ENCODE measurements at places on chromosomes 1 and 21.

- DNase-seq = no peak
These were observed 43.8 kb upstream of the KCTD3 start for GRCh38 chr1:215523128-215523861.

DNA sequence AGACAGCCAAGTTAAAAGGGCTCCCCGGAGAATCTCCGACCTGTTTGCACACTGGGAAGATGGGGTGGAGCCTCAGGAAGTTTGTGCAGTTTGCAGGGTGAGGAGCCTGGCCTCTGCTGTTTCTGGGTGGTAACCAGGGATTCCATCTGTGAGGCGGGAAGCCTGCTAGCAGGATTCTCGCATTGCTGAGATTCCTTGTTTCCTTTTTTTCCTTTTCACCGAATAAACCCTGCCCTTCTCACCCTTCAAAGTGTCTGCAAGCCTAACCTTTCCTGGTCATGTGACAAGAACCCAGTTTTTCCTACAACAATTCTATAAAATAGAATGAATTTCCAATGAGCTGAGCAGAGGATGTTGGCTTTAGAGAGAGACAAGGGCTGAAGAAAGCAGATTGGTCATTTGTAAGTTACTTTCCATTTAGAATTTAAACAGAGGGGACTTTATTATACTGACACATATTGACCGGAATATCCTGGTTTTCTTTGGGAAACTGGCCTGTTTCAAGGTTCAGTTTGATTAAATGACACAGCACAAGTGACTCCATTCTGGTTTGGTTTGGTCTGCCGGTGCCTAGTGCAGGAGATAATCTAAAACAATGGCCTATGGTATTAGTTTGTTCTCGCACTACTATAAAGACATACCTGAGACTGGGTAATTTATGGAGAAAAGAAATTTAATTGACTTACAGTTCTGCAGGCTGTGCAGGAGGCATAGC lies 48.7 kb upstream of the DNAH14 start:
- DNase-seq = no peak

DNA sequence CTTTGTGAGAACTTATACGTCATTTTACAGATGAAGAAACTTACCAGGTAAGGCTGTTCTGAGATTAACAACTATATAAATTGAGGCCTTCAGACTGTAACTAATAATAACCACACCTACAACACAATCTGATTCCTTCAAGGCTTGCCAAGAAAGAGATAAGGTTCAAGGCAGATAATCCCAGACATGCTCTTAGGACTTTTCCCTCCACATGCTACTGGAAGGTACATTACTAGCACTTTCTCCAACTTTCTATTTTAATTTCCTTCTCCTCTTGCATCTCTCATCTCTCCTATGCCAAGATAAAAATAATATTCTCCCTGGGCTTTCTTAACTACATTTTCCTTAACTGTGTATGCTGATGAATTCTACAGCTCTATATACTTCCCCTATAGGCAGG lies 18.9 kb upstream of the NRAS start:
- no peak for DNase-seq

DNA sequence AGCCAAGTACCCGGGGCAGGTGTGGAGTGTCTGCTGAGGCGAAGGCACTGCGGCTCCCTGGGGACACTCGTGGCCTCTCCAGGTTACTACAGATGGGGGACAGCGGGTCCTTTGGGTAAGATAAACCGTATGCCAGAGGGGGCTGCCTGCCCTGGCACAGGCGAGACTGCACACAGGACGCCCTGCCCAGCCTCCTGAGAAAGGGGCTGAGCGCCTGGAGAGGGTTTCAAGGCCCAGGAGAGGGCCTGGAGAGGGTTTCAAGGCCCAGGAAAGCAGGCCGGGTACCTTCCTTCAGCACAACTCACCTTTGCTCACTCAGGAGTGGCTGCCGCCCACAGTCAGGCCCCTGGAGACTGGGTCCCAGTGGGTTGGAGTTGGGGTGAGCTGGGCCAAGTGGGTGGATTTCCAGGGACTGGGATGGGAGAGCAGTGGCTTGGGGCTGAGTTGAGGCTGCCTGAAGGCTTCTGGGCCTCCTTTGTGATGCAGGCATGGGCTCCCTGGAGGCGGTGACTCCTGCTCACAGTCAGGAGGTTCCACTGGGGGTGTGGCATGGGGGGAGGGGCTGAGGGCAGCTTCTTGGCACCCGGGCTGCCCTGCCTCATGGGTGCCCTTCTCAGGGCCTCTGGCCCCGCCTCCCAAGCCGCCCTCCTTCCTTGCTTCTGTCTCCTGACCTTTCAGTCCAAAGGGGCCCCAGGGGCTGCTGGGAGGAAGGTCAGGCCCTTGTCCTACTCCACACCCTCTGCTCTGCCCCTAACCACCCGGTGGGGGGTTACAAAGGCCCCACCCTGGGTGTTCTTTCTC lies at the start of gene MMEL1:
Gene MMEL1, minus strand, starts transcription at position 456 of the 801 bp plus-strand sequence. CDS start 3,532 bp downstream, outside the sequence.
- no peak for DNase-seq
